NCI-H1105 (cell line): ENCODE measurements at places on chromosomes 16 and 17.
A peak's percentile ranks its signal among the peaks of the same experiment; 100 is the strongest.

DNA sequence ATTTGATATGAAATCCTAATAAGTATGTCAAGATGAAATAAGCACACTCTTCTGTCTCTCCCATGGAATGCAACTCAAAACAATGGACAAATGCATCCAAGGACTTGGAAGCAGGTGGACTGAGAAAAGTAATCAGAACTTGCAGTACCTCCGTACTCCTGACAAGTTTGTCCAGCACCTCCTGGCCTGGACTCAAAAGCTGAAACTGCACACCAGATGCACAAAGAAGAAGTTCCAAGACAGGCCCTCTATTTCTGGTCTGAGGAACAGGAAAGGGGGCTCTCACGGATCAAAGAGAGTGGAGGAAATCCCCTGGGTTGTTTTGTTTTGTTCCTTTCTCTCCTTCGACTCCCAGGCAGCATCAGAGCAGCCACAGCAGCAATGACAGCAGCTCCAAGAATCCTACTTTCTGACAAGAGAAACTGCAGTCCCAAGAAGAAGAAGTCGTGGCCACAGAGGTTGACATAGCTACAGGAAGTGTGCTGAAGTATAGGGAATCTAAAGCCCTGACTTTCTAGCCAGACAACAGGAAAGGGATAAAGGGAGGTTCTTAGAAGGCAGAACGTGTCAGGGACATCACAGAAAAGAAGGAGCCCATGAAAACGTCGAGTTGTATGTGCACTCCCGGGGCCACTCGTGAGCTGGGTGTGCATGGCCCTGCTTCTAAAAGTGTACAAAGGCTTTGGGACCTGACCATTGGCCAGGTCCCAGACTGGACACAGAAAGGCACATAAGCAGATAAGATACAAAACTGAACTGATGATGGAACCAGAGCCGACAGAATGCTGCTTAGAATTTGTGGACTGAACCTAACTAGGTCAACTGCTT lies 29.3 kb downstream of the AKAP10 start:
- no peak for DNase-seq

DNA sequence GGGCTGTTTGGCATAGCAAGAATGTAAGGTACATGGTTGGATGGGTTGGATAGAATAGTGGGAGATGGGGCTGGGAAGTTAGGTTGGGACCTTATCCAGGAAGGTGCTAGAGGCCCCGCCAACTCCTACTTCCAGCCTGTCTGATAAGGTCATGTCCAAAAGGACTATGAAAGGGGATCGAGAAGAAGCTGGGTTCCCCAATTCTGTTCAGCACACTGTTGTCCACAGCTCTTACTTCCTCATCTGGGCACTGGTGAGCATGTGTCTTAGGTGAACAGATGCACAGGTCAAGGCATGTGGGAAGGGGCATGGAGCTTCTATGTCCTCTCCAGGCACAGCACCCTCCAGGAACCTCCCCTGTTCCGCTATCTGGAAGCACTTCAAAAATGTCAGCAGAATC lies 5.6 kb upstream of the ULK2 start:
- DNase-seq: no peak

DNA sequence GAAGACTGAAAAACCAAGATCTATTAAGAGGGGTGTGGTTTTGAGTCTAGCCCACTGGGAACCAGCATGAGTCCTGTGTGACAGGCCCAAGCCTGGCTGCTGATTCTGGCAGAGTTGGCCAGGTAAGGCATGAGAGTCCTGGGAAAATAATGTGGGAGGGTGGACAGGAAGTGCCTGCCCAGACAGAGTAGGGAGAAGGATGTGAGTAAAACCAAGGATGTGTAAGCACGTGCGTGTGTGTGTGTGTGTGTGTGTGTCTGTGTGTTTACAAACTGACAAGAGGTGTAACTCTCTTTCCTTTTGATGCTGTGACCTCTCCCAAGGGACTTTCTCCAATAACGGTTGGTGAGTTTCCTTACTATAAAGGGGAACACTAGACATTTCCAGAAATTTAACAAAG lies 15.6 kb upstream of the TEX2 start:
- no peak for DNase-seq

GRCh38 chr17:46811978-46812583 lies 6.4 kb downstream of the WNT3 start:
- no peak for DNase-seq

DNA sequence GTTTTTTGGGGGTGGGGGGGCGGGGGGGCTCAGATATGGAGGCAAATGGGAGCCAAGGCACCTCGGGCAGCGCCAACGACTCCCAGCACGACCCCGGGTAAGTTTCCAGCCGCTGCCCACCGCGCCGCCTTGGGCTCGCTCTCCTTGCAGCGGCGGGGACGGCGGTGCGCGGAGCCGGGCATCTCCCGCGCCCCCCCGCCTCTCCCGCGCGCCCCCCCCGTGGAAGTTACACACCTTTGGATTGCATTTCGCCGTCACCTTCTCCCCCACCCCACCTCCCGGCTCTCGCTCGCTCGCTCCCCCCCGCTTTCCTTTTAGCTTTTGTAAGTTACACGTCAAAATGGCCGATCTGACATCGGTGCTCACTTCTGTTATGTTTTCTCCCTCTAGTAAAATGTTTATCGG lies 387 bp downstream of the MSI2 start:
- no peak for DNase-seq

DNA sequence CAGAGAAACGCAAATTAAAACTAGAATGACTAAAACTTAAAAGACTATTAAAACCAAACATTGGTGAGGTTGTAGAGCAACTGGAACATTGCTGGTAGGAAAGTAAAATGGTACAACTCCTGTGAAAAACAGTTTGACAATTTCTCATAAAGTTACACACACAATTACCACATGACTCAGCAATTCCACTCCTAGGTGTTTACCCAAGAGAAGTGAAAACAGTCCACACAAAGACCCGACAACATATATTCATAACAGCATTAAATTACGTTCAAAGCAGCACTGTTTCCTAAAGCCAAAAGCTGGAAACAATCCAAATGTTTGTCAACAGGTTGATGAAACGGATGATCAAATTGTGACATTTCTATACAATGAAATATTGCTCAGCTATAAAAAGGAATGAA lies 26.5 kb upstream of the ALOX12 start:
- no peak for DNase-seq

GRCh38 chr17:21164620-21165019 lies 37.9 kb downstream of the DHRS7B start:
- DNase-seq: no peak

GRCh38 chr17:69558796-69559195 lies 144.3 kb downstream of the MAP2K6 start:
- no peak for DNase-seq

DNA sequence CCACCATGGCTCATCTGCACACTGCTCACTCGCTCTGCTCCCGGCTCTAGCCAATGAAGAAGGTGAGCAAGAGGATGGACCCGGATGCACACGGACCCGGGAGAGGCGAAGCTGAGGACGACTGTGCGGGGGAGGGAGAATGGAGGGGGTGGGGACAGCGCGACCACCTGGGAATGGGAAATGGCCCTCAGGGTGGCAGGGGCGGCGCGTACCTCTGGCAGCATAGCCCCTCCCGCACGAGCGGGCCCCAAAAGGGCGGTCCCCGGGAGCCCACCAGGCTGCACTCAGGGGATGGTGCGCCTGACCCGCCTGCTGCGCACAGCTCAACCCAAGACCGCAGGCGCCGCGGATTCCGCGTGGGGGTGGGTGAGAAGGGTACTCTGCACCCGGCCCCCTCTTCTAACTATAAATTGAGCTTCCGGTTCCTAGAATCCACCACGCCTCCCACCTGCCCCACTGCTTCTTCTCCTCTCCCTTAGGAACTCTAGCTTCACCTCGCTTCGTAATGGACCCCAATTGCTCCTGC lies 6.1 kb downstream of the MT1H start:
- no peak for DNase-seq

- no peak for DNase-seq
Measured at GRCh38 chr17:34521955-34522354, 57.4 kb upstream of the TMEM132E start.

DNA sequence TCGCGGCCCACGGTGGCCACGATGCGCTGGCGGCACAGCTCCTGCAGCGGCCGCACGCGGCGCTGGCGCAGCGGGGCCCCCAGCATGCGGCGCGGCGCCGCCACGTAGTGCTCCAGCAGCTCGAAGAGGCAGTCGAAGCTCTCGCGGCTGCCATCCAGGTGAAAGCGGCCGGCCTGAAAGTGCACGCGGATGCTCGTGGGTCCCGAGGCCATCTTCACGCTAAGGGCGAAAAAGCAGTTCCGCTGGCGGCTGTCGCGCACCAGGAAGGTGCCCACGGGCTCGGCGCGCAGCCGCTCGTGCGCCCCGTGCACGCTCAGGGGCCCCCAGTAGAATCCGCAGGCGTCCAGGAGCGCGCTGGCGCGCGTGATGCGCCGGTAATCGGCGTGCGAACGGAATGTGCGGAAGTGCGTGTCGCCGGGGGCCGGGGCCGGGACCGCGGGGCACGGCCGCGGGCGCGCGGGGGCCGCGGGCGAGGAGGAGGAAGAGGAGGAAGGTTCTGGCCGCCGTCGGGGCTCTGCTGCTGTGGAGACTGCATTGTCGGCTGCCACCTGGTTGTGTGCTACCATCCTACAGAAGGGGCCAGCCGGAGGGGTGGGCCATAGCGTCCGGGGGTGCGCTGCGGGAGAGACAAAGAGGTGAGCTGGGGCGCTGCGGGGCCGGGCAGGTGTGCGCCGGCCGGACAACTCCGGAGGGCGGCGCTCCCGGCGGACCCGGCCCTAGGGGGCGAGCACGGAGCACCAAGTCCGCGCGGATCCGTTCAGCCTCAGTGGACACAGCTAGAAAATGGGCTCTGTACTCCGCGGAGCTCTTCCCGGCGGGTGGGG lies 879 bp downstream of the SOCS1 start:
- peak; percentile 23 for DNase-seq

GRCh38 chr17:62004388-62004787 lies 60.7 kb downstream of the MED13 start:
- no peak for DNase-seq

GRCh38 chr16:19088341-19088916 lies 21.0 kb downstream of the COQ7 start:
- no peak for DNase-seq

GRCh38 chr16:58187665-58188421 lies 10.1 kb downstream of the CSNK2A2 start:
- DNase-seq: no peak

DNA sequence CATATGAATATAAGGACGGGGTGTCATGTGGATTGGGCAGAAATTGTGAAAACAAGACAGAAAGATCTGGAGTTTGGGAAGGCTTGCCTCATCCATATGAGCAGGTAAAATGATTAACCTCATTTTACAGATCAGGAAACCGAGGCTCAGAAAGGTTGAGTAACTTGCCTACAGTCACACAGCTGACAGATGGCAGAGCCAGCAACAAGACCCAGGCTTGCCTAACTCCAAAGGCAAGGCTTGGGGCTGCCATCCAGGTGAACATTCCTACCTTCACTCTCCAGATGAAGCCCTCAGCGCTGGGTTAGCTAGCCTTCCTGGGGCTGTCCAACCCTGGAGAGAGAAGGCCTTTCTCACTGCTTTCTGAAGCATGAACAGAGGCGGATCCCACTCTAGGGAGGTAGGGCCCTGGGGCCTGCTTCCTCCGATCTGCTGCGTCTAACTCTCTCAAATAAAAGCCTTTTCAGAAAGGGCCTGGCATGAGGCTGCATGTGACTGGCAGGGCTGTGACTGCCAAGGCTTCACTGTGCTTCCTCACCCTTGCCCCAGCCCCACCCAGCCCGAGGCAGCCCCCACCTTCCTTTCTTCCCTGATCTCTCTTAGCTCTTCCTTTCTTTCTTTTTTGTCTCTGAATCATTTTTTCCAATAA lies 107.8 kb downstream of the GNAO1 start:
- no peak for DNase-seq

DNA sequence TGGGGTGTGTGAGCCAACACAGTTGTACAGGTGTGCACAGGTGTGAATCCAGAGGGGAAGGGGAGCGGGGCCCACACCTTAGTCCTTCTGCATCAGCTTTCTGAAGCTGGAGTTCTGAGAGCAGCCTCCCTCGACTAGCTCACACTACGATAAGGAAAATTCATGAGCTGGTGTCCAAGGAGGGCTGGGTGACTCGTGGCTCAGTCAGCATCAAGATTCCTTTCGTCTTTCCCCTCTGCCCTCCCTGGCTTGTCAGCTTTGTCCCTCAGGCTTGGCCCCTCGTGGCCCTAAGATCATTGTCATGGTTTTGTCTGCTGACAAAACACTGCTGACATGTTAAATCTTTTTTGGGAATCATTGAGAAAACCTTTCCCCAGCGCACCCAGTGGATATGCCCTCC lies 47.5 kb downstream of the OR1D5 start:
- DNase-seq: no peak

GRCh38 chr17:81341516-81342268 lies 46.6 kb upstream of the SLC38A10 start:
- no peak for DNase-seq

DNA sequence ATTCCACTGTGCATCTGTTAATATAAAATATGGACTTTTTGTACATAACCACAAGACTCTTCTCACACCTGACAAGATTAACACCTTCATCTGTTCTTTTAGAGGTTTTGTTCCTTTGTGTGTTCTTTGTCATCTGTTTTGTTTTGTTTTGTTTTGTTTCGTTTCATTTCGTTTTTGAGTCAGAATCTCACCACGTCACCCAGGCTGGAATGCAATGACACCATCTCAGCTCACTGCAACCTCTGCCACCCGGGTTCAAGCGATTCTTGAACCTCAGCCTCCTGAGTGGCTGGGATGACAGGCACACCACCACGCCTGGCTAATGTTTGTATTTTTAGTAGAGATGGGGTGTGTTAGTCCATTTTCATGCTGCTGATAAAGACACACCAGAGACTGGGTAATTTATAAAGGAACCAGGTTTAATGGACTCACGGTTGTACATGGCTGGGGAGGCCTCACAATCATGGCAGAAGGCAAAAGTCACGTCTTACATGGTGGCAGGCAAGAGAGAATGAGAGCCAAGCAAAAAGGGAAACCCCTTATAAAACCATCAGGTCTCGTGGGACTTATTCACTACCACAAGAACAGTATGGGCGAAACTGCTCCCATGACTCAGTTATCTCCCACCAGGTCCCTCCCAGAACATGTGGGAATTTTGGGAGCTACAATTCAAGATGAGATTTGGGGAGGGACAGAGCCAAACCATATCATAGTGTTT lies 22.3 kb downstream of the C16orf90 start:
- no peak for DNase-seq

GRCh38 chr16:88004391-88004790 lies 53.2 kb downstream of the BANP start:
- DNase-seq: no peak

DNA sequence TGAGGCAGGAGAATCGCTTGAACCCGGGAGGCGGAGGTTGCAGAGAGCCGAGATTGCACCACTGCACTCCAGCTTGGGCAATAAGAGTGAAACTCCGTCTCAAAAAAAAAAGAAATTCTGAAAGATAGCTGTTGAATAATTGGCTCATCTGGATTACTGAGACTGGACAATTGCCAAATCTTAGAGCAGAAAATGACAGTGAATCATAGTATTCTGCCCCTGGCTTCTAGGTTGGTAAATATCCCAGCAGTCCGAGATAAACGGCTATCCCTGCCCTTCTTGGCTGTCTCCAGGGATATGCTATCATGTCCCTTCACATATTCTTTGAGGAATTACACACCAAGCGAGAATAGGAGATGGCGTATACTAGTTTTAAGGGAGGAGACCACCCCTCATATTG lies 35.5 kb upstream of the METTL16 start:
- DNase-seq: no peak

GRCh38 chr16:57277586-57277985 lies 6.9 kb downstream of the PLLP start:
- no peak for DNase-seq

GRCh38 chr17:44797802-44798201 lies 32.3 kb downstream of the GJC1 start:
- DNase-seq: no peak
